Putamen (tissue), 1 donor: ENCODE measurements at places on chromosomes 4 and X.

DNA sequence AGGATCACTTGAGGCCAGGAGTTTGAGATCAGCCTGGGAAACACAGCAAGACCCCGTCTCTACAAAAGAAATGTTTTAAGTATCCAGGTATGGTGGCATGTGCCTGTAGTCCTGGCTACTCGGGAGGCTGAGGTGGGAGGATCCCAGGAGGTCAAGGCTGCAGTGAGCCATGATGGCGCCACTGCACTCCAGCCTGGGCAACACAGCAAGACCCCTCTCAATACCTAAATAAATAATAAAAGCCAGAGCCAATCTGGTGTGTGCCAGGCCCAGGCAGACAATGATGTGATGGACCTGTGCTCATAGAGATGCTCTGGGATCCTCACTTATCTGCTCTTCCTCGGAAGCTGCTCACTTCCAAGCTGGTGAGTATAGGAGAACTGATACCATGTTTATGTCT, 18.2 kb upstream of the SASH3 start:
- DNase-seq: no peak

GRCh38 chr4:112060212-112060611, 85.0 kb upstream of the FAM241A start:
- no peak for DNase-seq

DNA sequence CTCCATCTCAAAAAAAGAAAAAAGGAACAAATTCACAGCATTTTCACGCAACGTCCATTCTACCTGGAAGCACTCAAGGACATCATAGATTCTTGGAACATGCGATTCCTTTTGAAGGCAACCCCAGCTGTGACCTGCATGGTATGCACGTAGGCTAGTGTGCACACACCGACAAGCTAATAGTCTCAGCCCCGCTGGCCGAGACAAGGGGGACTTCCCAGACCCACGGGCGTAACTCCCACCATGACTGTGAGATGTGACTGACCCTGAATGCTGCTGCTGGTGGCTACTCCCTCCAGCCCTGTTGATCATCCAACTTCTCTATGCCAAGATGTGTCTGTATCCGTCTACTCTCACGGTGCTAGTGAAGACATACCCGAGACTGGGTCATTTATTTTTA, 78.3 kb downstream of the CRLF2 start:
- DNase-seq: no peak

DNA sequence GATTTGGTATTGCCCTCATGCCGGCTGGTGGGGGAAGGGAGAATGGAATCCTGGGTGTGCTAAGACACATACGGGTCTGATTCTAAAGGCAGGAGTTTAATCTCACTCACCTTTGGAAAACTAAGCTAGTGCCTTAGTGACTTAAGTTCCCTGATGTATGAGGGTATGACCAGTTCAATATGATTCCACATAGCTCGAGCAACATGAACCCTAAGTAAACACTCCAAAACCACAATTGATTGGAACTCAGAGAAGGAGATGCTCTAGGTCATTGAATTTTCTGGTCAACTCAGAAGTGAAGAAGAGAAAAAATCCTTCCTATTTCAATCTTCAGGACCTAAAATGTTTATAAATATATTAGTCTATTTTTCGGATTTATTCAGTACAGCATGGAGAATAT, 420.1 kb upstream of the INTU start:
- DNase-seq: no peak

DNA sequence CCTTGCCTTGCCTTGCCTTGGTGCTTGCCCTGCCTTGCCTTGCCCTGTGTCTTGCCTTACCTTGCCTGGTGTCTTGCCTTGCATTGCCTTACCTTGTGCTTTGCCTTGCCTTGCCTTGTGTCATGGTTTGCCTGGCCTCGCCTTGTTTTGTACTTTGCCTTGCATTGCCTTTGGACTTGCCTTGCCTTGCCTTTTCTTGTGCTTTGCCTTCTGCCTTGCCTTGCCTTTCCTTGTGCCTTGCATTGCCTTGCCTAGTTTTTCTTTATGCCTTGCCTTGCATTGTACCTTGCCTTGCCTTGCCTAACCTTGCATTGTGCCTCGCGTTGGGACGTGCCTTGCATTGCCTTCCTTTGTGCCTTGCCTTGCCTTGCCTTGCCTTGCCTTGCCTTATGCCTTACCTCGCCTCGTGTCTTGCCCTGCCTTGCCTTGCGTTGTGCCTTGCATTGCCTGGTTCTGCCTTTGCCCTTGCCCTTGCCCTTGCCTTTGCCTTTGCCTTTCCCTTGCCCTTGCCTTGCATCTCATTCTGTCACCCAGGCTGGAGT, 82.8 kb downstream of the TAB3 start:
- no peak for DNase-seq

- no peak for DNase-seq
Observed at GRCh38 chr4:114807357-114807756, 208.8 kb downstream of the UGT8 start.

DNA sequence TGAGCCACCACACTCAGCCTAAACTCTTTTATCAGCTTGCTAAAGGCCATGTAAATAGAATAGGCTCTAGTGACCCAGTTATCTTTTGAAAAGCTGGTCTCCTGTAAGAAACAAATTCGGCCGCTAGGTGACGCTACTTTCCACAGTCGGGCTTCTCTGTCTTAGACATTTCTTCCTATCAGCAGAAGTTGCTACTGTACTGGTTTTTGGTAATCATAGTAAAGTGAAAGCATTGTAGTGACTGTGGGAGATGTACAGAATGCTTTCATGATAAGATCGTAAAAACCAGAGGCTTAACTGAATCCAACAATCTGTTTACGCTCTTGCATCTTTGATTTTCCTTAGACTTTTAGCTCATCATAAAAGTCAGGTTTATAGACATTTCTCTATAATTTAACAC, 82.6 kb downstream of the GK start:
- no peak for DNase-seq

- DNase-seq: no peak
Observed at GRCh38 chrX:108216405-108216804, 124.8 kb downstream of the ATG4A start.

- no peak for DNase-seq
Observed at GRCh38 chr4:16503421-16504100, 277.3 kb upstream of the TAPT1 start.
